ENCODE measurements at places on chromosomes 1 and 21.
A peak's percentile ranks its signal among the peaks of the same experiment; 100 is the strongest.

GRCh38 chr1:36257375-36257767, 33.1 kb downstream of the THRAP3 start:
- DNase-seq = peak; percentile 78

DNA sequence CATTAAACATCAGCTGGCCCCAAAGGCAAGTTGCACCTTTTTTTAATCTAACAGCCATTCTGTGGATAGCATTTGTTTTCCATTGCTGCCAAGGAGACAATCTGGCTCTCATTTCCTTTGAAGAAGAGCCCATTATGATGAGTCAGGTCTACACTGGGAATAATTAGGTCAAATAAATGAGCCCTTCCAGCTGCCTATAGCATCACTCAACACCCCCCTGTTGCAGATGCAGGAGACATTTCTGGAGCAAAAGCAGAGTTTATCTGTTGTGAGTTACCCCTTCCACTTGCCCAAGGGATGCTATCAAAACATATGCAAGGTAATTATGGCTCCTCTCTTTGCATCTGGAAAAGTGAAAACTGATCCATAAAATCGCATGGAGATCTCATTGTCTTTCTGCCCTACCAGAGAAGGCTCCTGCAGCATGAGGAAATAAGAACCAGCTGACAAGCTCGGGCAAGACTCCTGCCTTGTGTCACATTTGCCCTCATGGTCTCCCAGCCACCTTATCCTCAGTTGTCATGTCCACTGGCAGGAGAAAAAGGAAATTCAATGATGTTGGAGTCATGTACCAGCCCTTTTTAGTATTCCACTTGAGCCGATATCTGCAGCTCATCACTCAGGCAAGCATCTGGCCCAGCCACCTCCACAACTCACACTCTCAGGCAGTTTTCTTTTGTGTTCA, 135.9 kb downstream of the SLC30A10 start:
- no peak for DNase-seq

- peak; percentile 7 for DNase-seq
Observed at GRCh38 chr1:71964188-71964587, 318.2 kb downstream of the NEGR1 start.

DNA sequence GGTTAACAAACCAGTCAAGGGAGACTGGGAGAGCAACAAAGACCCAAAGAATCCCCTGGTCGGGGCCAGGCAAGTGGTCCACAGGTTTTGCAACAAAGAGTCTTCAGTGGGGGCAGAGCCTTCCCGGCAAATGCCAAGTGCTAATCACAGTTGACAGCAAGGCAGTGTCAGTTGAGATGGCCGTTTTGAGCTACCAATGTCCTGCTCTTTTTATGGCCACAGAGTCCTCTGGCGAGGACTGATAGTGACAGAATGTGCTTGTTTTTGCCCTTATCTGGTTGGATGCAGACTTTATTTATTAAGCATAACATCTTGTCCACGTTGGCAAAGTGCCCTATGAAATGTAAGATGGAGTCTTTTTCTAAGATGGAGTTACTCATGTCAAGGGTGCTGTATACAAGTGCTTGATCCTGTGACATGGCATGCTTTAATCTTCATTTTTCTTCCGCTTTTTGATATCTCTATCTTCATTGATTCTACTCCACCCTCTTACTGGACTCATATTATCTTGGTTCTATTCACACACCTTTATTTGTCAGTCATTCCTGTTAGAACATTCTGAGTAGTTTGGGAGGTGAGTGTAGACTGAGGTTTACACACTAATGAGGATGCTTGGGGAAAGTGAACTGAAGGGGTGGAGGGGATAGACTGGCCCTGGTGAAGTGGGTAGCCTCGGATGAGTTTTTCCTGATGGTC, 51.8 kb downstream of the KCNK1 start:
- DNase-seq = no peak

GRCh38 chr1:61227857-61228550, 145.6 kb downstream of the NFIA start:
- DNase-seq = no peak

GRCh38 chr1:64584479-64584878, 114.5 kb downstream of the CACHD1 start:
- peak; percentile 39 for DNase-seq

- DNase-seq = peak; percentile 83
Observed at GRCh38 chr21:15272171-15272570, 207.4 kb upstream of the NRIP1 start.

GRCh38 chr1:183670169-183670568, 17.1 kb upstream of the APOBEC4 start:
- DNase-seq = peak; percentile 6

- peak; percentile 51 for DNase-seq
Observed at GRCh38 chr1:173555651-173556305, 47.1 kb downstream of the SLC9C2 start.

DNA sequence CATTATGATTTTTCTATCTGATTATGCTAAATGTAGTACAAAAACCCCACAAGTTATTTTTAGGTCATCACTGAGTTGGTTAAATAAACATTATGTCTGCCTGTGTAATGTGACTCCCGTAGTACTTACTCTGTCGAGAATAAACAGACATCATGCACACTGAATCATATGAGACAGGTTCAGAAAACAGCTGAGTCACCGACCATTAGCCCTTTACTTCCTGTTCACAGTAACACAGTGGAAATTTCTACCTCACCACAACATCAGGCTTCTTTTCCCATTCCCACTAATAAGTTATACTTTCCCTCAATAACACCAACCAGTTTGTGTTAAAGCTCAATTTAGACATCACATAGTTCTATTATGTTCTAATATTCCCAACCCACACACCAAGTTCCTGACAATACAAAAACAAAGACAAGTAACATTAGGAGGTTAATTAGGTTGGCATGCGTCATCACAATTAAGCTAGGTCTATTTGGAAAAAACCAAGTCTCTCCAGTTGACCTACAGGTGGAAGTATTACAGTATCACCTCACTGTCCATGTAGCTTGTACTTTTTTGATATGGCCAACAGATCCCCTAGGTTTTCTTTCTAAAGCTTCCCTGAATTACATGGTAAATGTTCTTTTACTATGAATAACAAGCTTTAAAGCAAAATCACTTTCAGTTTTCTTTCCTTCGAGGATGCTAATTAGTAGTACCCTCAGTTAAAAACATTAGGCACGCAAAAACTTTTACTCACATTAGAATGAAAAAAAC, 154.2 kb downstream of the EIF4G3 start:
- DNase-seq = peak; percentile 97

DNA sequence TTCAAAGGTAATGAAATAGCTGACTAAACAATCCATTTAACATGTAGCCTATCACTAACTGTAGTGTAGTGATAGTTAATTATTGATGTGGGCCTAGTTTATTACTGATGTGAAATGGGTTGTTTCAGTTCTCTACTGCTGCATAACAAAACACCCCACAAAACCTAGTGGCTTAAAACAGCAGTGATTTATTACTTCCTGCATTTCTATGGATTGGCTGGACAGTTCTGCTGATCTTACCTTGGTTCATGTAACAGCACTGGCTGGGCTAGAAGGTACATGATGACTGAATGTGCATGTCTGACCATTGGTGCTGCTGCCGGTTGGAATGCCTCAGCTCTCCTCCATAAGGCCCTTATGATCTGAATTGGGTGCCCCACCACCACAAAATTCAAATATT, 5.4 kb upstream of the ABL2 start:
- DNase-seq = no peak

- no peak for DNase-seq
Observed at GRCh38 chr1:240577095-240577494, 34.9 kb downstream of the GREM2 start.

DNA sequence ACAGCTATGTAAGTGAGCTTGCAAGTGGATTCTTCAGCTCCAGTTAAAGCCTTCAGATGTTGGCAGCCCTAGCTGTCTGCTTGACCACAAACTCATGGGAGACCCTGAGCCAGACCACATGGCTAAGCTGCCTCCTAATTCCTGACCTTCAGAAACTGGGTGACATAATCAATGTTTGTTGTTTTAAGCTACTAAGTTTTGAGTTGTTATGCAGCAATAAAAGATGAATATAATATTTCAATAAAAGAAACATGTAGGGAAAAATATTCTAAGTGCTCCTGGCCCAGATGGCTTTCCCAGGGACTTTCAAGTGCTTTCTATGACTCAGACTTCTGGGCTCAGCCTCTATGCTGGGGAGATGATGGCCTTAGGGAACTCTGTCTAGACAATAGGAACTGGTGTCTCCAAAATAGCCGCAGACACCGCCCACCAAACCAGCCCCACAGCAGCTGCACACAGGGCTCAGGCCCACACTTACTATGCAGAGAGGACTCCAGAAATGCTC, 20.3 kb upstream of the AZIN2 start:
- DNase-seq = peak; percentile 61

DNA sequence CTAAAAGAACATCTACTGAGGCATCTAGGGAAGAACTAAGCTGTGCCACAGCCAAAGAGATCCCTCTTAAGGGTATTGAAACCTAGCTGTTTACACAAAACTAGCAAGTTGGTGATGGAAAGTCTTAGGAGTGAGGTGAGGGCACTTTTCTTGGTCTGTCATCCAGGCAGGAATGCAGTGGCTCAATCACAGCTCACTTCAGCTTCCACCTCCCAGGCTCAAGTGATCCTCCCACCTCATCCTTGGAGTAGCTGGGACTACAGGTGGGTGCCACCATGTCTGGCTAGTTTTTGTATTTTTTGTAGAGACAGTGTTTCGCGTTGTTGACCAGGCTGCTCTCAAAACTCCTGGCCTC, 2.4 kb downstream of the PLEKHO1 start:
- no peak for DNase-seq

Data from PC-3 (cell line).